Stimulated activated CD4-positive, alpha-beta T cell treated with anti-CD3 and anti-CD28 coated beads, Interleukin-2, amount 100 ng/mL, for 48 hours (primary cell): ENCODE measurements at places on chromosomes 2 and 18.

DNA sequence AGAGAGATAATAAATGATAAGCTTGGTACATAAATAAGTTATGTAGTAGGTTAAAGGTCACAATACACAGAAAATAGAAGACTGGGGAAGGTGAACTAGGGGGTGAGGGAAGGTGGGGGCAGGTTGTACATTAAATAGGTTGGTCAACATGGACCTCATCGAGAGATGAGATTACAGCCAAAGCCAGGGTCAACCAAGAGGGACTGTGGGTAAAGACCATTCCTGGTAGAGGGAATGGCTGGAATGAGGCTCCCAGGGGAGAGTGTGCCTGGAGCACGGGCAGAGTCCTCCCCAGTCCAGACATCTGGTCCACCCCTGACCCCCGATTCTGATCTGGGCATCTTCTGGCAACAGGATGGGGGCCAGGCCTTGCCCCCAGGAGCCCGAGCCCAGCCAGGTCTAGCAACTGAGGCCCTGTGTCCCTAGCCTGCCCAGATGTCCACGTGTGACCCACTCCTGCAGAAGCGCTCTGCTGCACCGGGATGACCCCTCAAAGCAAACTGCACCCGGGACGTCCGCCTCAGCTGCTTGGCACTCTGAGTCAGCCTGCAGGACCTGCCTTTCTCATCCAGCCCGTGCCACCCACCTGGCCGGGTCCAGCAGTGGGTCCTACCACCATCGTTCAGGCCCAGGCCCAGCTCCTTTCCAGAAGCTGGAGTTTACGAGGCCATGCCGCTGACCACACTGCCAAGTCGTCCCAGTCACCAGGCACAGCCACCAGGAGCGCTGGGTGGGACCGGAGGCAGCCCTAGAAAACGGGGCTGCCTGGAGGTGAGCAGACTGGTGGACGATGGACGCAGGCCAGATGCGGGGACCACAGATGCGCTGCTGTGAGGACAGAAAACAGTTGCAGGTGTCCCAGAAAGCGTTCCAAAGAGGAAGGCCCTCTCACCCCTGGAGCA is 56.2 kb upstream of the ID2 start:
- DNase-seq, result no peak

- DNase-seq, result no peak
Measured at GRCh38 chr18:66550366-66550765, 53.5 kb downstream of the CDH19 start.

DNA sequence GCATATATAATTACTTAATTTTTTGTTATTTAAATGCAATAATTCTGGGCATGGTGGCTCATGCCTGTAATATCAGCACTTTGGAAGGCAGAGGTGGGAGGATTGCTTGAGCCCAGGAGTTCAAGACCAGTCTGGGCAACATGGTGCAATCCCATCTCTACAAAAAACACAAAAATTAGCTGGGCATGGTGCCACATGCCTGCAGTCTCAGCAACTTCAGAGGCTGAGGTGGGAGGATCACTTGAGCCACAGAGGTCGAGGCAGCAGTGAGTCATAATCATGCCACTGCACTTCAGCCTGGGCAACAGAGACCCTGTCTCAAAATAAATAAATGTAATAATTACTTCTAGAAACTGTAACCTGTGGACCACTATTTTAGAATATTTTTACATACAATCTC is 21.5 kb upstream of the TMEM87B start:
- DNase-seq, result no peak

DNA sequence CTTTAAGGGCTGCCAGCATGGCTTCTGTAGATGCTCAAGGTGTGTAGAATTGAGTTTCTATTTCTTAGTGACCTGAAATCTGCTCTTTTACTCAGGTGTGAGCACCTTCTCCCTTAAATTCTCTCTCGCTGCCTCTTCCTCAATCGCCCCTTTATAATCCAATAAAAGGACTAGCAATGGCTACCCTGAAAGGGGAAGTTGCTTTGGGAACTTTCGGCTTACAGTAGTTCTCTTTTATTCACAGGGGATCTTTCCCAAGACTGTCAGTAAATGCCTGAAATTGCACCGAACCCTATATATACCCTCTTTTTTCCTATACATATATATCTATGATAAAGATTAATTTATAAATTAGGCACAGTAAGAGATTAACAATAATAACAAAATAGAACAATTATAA is 121.8 kb downstream of the ACTR3 start:
- no peak for DNase-seq

- DNase-seq, result no peak
Measured at GRCh38 chr2:46200861-46201605, 96.2 kb upstream of the EPAS1 start.

- no peak for DNase-seq
Measured at GRCh38 chr2:226495466-226496272, 304.0 kb downstream of the IRS1 start.

DNA sequence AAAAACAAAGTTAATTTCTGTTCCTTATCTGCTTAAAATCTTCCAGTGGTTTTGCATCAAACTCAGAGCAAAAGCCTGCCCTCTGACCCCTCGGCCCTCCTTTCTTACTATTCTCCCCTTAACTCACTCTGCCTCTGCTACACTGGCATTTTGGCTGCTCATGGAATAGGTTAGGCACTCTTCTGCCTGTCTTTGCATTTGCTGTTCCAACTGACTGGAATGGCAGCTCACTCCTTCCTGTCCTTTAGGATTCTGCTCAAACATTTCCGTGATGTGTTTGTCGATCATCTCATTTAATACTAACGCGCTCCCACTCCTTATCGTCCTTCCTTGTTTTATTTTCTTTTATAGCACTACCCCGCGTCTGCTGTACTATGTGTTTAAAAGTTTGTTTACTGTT is 815 bp downstream of the CEBPZ start:
- no peak for DNase-seq

- DNase-seq, result no peak
Measured at GRCh38 chr2:193988784-193989183, 1668.2 kb upstream of the SLC39A10 start.

DNA sequence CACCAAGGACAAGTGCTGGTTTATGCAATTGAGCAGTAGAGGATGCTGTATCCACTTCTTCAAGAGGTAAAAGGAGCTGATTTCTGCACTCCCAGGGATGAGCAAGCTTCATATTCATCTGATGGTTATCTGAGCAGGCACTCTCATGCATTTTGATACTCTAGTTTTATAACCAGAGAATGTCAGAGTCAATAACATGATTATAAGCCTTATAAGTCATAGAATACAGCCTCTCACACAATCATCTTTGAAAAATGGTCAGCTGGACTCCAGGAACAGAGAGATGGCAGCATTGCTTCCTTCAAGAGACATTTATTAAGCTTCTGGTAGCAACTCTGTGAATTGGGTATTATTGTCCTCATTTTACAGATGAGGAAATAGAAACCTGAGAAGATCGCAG is 167.1 kb downstream of the SLC8A1 start:
- no peak for DNase-seq

DNA sequence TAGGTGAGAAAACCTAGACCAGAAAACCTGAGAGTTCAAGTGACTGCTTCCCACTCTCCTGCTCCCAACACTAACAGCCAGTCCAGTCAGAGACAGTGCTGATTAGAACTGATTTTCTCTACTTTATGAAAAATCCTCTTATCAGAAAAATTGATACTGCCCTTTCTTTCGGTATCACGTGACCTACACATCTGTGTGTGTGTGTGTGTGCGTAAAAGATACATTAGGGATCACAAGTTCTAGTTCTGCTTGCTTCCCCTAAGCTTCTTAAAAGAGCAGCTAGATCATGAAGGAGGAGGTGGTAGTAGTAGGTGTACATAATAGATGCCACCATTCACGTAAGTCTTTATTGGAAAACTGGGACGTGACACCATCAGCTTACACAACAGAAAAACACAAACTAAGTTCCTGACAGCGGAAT is 1.5 kb downstream of the ARL5A start:
- DNase-seq, result no peak

DNA sequence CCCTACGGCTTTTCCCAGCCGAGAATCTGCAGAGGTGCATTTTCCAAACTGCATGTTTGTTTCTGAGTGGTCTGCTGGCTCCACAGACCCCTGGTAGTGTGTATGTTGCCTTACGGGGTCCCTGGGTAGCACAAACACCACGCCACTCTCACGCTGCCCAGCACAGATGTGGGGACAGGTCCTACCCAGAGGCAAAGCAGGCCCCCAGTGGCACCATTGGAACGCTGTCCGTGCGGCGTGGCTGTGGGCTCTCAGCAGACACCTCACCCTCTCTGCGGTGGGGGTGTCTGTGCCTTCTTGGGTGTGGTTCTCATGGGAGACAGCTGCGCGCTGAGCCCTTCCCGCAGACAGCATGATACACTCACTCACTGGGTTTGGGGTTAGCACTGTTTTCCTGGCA is 137.4 kb downstream of the NFATC1 start:
- no peak for DNase-seq

GRCh38 chr2:237689336-237690131 is 62.1 kb downstream of the LRRFIP1 start:
- no peak for DNase-seq
